Activated T-cell treated with anti-CD3 and anti-CD28 coated beads, Interleukin-2, amount 50 U/mL, for 48 hours (primary cell): ENCODE measurements at places on chromosomes 16 and 17.

DNA sequence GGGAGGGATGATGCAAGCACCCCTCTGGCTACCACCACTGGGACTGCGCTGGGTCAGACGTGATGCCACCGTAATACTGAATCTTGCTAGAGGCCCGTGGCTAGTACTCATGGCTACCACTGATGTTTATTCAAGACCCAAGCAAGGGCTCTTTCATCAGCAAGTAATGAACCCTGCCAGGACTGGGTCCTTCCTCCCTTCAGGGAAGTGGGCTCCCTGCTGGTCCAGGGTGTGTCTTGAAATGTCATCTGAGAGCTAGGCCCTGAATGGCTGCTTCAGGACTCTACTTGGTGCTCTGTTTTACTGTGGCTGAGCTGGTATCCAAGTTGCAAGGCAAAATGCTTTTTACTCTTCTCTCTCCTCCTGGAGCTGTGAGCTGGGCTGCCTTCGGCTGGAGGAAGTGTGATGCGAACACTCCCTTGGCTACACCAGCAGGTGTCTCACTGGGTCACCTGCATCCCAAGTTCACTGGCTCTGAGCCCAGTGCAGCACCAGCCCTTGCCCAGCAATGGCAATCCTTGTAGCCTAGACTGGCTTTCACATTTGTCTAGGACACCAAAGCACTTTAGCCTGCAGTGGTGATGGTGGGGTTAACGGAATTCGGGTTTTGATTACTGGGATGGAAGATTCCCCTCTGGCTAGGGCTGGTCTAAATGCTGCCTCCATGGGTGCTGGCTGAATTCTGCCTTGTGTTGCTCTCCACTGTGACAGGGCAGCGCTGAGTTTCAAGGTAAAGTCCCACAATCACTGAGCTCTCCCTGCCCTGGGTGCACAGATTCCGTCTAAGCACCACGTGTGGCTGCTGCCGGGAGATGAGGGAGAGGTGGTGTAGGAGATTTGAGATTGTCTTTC lies 98.6 kb downstream of the USP22 start:
- peak; percentile 44 for DNase-seq

- DNase-seq, result no peak
Measured at GRCh38 chr16:4790261-4790660, 2.1 kb upstream of the SEPTIN12 start.

DNA sequence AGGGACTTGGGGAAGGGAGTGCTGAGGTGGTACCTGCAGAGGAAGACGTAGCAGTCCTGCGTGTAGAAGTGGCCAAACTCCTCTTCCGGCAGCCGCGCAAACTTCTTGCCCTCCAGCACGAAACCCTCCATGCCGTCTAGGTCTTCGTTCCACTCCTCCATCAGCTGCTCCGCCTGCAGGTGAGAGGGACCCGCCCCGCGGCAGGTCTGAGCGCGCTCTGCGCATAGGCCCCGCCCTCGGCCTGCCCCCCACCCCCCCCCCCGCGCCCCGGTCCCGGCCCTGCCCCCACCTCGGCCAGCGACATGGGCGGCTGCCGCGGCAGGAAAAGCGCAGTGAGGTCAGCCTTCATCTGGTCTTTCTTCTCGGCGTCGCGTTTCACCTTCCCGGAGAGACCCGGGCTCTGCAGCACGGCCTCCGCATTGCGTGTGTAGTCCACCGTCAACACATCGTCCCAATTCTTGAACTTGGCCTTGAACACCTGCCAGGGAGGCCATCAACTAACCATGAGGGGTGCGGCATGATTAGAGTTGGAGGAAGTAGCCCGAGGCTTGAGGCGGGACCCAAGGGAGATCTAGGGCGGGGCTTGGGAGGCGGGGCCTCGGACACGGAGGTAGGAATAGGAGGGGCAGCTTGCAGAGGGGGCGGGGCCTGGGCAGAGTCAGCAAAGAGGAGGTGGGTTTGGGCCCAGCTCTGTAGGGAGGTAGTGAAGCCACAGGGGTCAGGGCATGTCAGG lies 11.5 kb downstream of the FLII start:
- peak; percentile 77 for DNase-seq

DNA sequence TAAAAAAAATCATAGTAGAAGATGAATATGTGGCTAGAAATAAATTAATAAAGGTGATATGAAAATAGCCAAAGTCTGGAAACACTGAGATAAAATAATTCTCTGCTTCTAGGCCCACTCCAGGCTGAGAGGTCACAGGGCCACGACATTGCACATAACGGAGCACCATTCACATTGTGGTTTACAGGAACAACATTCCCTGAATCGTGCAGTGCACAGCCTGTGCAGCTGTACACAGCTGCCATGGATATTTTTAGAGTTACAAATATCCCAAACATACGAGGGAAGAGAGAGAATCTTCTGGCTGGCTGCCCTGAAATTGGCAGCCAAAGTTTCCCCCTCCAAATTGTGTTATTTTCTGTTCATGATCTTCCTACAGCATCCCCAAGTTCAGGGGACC lies 68.8 kb downstream of the GSG1L start:
- DNase-seq, result no peak

DNA sequence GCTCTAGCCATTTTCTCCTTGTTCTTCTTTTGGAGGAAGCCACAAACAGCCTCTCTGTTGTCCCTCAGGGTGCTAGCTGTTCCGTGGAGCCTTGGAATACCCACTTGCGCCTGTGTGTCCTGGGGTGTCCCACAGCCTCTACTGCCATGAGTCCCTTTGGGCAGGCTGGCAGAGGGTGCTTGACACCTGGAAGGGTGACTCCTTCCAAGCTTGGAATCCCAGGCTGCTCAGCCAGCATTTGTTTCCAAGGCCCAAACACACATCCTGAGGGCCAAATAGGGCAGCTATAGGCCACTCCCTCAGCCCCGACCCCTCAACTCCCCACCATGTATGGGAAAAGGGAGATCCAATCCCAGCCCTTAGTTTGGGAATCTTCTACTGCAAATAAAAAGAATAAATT lies 14.9 kb downstream of the ZNHIT3 start:
- DNase-seq, result no peak

DNA sequence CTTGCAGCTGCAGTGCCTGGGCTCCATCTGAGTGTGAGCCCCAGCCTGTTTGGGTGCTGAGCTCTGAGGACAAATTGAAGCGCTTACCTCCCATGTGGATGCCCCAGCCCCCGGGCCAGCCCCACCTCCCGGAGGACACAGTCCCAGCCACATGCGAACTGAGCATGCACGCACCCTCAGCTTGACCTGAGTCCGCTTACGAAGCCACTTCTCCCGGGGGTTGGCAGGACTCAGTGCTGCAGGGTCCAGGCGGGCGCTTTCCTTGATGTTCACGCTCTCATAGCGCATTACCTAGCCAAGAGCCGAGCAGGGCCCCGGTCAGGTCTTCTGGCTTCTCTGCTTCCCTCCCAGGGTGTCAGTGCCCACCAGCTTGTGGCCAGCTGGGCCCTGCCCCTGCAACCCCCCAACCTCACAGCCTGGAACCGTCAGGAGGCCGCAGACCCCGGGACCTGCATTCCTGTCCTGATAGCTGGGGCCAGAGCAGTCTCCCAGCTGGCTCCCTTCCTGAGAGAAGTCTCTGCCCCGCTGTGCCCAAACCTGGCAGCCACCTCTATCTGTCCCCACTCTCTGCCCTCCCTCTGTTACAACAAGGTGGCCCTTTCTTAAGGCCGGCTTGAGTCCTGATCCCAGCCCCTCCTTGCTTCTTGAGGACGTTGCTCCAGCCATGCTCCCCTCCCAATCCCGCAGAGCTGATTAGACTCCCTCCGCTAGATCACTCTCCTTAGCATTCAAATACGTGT lies 24.0 kb downstream of the PIMREG start:
- DNase-seq, result no peak

GRCh38 chr16:85529489-85530369 lies 83.4 kb upstream of the GSE1 start:
- no peak for DNase-seq

GRCh38 chr16:50550866-50551641 lies 2.9 kb downstream of the NKD1 start:
- DNase-seq, result no peak

DNA sequence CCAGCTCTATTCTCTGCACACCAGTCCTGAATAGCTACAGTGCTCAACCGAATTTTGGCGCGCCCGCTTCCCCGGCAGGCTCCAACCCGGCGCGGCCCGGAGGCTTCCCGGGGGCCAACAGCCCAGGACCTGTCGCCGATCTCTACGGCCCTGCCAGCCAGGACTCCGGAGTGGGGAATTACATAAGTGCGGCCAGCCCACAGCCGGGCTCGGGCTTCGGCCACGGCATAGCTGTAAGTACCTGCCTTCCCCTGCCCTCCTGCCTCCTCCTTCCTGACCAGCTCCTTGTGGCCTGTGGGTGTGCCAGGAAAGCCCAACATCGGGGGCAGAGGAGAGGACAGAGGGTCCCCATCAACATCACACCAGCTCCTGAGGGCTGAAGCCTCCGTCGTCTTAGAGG lies 70.2 kb downstream of the CCDC182 start:
- no peak for DNase-seq

DNA sequence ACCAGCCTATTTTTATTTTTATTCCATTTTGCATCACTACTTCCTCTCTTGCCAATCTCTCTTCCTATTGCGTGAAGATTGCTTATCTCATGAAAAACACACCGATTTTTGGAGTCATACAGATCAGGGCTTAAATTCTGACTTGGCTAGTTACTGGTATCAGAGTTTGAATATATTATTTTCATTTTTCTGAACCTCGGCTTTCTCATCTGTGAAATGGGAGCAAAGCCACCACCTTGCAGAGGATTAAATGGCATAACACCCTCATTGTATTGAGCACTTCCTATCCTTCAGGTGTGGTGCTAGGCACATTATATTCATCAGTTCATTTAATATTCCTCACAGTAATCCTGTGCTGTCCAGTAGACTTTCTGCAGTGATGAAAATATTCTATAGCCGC lies 208.8 kb downstream of the HAPSTR1 start:
- DNase-seq, result no peak

DNA sequence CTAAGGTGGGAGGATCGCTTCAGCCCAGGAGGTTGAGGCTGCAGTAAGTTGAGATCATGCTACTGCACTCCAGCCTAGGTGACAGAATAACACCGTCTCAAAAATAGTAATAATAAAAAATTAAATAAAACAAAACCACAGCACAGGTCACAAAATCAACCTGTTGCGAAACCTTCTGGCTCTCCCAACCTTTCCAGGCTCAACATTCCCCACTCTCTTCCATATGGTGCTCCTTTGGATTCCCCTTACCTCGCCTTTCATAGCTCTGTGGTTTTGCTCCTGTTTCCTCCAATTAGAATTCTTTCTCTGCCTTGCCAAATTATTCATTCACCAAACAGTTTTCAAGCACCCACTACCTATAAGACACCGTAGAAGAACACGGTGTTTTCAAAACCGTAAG lies 4.7 kb downstream of the ZDHHC7 start:
- no peak for DNase-seq

GRCh38 chr16:12062343-12063003 lies 85.9 kb downstream of the SNX29 start:
- no peak for DNase-seq

DNA sequence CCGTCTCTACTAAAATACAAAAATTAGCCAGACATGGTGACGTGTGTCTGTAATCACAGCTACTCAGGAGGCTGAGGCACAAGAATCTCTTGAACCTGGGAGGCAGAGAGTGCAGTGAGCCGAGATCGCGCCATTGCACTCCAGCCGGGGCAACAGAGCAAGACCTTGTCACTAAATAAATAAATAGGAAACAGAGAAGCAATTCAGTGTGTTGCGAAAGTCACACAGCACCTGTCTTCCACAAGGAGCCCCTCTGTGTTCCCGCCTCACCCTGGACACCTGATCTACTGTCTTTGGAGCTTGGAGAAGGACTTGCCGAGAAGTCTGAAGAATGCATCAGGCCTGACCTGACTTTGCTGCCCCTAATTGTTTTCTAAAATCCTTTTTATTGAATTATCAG lies 3.5 kb upstream of the CDH1 start:
- DNase-seq, result no peak

DNA sequence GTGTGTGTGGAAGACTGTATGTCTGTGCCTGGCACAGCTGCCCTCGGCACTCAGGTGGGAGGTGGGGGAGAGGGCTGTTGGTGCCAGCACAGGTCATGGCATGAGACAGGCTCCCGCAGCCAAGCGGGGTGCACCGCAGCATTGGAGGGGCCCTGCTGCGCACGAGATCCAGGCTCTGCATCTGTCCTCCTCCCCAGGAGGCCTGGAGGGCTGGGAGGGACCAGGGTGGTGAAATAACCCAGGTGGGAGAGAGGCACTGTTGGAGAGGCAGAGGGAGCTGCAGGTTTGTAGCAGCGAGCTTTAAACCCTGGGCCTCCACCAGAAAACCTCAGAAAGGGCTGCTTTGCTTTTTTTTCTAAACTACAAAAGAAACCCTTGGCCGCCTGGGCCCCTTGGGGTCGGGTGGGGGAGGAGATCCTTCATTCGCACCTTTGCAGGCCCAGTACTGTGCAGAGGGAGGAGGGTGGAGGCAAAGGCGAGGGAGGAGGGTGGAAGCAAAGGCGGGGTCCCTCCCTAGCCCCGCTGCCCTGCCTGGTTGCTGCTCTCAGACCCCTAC lies 241.7 kb downstream of the SEC14L1 start:
- peak; percentile 66 for DNase-seq

DNA sequence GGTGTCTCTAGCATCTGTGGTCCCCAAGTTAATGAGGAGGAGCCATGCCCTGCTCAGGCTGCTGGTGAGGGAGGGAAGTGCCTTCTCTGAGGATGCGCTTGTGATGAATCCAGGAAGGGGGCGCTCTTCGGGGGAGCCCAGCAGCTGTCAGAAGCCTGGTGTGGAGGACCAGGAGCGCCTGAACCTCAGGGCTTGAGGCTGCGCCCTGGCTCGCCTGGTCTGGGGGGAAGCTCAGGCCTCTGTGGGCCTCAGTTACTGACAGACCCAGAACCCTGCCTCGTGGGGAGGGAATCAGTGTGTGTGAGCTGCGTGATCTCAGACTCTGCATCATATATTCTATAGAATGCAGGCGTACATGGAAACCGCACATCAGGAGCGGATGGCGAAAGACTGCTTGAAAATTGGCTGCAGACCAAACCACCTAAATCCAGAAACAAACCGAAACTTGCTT lies 126.1 kb downstream of the SEC14L1 start:
- peak; percentile 37 for DNase-seq

GRCh38 chr17:59378675-59379074 lies 47.2 kb downstream of the YPEL2 start:
- DNase-seq, result no peak

GRCh38 chr17:75590314-75590761 lies 2.7 kb downstream of the MYO15B start:
- no peak for DNase-seq

DNA sequence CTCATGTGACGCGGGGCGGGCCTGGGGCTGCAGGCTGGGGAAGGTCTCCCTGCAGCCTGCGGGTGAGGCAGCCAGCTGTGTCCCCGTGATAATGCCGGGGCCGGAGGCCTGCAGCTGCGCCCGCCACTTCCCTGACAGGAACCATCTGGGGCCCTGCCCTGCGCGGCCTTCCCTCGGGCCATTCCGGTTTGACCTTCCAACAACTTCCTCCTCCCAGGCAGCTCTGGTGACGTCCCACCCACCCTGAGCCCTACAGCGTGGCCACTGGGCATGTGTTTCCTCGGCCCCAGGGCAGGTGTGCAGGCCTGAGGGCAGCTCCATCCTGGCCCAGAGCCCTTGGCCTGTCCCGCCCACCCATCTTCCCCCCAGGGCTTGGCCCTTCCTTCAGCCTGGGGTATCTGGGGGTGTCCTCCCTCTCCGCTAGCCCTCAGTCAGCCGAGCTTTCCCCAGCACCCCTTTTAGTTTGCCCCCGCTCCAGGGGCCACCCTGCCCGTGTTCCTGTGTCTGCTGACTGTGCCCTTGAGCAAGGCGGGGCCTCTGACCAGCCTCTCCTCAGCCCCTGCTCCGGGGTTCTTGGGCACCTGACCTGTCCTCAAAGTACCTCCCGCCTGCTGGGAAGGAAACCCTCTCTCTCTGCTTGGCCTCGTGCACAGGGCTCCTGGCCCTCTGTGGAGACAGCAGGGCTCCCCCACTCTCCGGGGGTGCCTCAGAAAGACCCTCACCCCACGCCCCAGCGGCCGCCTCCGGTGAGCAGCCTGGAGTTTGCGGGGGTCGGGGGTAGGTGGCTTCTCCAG lies at the start of gene CBFA2T3:
TSS of gene CBFA2T3 (minus strand) at position 190 of the 794 bp plus-strand sequence. CDS start 400 bp downstream, outside the sequence.
- DNase-seq, result no peak
